ENCODE measurements at places on chromosomes 3 and 15. TPM values are rescaled to one million over a fixed set of nuclear protein-coding genes. Genes with fewer than 3 reads are reported as not detected.

- DNase-seq = no peak
Measured at GRCh38 chr3:81216192-81216591, 545.3 kb downstream of the GBE1 start.

SLC9C1 gene
- 0.33 TPM for polyA plus RNA-seq

- no peak for DNase-seq
Measured at GRCh38 chr3:142029052-142029642, 120.2 kb downstream of the TFDP2 start.

DNA sequence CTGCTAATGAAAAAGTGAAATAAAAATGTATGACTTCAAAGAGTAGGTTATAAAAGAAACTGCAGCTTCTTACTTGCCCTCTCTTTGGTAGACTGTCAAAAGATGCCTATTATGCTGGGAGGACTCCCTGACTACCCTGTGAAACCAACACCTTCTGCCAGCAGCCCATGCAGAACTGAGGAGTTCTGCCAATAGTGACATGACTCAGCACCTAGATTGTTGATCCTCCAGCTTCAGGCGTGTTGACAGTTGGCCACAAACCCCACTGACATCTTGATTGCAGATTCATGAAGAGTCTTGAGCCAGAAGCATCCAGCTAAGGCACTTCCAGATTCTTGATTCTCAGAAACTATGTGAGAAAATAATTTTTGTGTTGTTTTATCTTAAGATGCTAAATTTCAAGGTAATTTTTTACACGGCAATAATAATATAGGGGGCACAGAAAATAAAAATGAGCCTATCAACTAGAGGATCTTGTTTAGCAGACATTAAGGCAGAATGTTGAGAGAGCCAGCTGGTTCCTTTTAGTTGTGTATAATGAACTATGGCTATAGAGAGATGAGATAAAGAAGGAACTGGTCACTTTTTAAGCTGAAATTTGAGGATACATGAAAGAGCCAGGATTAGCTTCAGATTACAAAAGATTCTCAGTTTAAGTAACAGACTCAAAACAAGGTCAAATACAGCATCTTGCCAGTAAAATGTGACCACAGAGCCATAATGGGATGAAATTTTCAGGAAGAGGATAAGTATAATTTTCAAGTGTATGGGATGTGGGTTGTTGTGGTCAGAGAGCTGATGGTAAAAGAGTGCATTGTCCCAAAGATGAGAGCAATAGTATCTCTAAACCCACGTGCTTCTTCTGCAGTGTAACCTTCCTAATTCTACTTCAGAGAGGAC is 588.7 kb upstream of the CBLB start:
- DNase-seq = no peak

DNA sequence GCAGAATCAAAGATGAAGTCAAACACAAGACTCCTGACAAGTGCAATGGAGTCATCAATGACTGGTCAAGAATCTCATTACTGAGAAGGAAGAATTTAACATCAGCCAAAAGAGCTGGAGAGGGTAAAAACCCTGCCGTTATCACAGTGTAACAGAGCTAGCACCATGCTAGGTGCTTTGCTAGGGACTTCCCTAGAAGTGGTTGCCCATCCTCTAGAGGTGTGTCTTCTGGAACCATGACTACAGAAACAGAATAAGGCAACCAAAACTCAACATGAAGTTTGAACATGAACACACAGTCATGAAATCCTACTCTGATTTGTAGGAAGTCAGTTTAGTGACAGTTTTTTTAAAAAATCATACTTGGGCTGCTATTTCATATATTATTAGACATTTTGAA is 9.5 kb downstream of the ACAD11 start:
- DNase-seq = no peak

DNA sequence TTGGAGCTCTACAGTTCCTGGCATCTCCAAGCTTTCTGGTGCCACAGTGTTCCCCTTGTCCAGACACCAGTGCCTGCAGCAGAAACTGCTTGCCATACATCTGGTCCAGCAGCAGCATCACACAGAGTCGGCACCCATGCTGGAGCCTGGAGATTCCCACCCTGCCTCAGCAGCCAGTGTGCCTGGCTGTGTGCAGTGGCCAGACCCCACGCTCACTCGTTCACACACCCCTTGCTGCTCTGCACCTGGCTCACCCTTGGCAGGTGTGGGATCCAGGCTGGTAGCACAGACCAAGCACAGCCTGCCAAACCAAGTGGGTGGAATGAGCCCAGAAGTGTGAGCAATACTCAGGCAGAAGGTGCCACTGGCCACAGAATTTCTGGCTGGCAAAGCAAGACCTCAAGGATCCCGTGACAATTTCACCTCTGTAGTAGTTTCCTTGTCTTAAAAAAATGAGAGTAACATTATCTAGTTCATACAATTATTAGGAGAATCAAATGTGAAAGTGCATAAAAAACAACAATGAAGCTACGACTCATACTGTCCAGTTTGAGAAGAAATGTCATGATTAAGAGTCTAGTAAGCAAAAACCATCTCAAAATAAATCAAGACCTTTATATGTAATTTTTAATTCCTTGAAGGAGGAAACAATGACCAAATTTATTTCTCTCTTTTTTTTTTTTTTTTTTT is 22.9 kb upstream of the ZBED2 start:
- DNase-seq = no peak

DNA sequence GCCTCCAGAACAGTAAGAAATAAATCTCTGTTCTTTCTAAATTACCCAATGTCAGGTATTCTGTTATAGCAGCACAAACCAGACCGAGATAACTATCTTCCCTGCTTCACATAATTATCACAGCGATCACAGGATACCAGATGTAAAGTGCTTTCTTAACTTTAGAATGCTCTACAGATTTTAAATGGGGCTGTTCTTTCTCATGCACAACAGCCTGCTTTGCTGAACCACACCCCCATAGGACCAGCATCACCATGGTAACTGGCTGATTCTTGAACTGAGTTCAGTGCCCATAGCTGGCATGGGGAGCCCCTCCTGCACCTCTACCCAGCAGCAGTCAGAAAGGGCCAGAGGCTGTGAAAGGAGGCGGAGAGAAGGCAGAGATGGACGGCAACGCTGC is 7.8 kb downstream of the CD80 start:
- no peak for DNase-seq

- DNase-seq = no peak
Measured at GRCh38 chr3:53242155-53242554, 13.7 kb downstream of the TKT start.

DNA sequence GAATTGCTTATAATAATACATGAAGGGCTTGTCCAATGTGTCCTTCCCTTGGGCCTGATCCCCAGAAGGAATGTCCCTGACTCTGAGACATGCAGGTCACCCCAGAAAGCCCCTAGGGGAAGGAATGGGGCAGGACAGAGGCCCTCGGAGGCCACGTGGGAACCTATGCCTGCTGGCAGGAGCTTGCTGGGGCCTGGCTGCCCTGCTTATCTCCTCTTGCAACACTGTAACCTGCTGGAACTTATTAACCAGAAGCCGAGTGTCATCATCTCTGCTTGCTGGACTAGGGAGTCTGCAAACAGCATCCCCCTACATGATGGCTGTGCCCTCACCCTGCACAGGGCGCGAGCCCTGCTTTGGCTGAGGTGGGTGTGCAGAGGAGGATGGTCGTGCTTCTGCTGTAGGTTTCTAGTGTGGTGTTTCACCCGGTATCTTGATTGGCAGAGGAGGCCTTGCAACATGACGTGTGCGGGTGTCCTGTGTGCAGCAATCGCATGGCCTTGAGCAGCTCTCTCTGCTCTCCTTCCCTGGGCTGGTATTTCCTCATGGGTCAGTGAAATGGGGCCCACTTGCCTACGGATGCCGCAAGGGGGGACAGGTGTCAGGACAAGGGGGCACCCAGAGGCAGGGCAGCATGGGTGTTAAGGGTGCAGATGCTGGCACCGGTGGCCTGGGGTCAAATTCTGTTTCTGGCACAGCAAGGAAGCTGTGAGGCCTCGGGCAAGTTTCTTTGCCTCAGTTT is 5.0 kb downstream of the CHST13 start:
- DNase-seq = peak; percentile 95

- no peak for DNase-seq
Measured at GRCh38 chr3:189282741-189283140, 111.0 kb downstream of the TPRG1 start.

GRCh38 chr3:45417930-45418847 is 29.8 kb downstream of the LARS2 start:
- no peak for DNase-seq

ECE2 gene
- 1.4 TPM for polyA plus RNA-seq

TM6SF1 gene
- polyA plus RNA-seq = 1.4 TPM

SLC24A5 gene
- polyA plus RNA-seq = not detected

- DNase-seq = no peak
Measured at GRCh38 chr3:185874119-185874518, 49.3 kb upstream of the IGF2BP2 start.

DNA sequence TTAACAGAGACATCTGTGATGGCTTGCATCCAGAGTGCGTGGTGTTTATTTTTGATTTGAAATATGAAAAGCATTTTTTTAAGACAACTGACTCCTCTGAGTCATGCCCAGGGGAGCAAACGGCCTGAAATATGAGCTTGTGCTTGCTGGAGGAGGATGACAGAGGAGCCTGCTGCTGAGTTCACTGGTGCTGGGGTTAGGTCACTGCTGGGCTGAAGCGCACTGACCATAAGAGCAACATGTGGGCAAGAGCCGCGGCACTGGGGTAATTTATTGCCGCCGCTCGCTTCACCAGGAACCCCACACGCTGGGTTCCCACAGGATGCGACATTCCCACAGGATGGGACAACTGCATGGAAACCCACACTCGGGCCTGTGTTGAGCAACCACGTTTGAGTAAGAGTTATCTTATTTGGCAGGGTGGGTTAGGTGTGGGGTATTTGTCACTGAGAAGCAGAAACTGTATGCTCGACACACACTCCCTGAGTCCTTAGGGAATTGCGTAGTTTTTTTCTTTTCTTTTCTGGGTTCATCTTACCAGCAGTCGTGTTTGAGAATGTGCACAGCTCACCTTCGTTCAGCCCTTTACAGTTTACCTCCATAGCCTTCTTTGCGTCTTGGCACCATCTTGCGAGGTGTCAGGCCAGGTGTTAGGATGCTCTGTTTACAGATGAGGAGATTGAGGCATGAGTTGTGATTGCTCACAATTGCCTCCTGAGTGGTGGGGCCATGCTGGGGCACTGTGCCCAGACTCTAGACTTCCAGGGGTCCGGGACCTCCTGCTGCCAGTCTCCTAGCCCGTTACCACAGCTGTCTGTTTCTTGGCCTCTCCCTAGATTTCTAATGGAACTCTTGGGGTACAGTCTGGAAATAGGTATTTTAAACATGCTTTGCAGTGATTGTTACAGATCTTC is 60.4 kb downstream of the SMAD3 start:
- no peak for DNase-seq

GRCh38 chr15:87713475-87713879 is 543.1 kb downstream of the NTRK3 start:
- DNase-seq = no peak

DNA sequence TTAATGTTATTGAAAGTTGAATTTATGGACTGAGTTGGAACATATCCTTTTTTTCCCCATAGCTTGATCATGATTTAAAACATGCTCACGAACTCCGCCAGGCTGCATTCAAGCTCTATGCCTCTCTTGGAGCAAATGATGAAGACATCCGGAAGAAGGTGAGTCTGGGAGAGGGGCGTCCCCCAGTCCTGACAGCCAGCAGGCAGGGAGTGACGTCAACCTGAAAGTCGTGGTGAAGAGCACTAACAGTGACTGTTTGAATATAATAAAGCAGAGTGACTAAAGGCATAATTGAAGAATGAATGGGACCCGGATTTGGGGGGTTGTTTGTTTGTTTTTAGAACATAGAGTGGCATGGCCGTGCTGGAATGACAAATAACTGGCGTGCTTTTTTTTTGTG is 57.9 kb downstream of the ARMC8 start:
- DNase-seq = no peak

- DNase-seq = no peak
Measured at GRCh38 chr3:192106543-192106942, 620.8 kb downstream of the FGF12 start.

- no peak for DNase-seq
Measured at GRCh38 chr3:28777806-28778475, 429.3 kb upstream of the AZI2 start.

RAB27A gene
- 28.1 TPM for polyA plus RNA-seq

- DNase-seq = no peak
Measured at GRCh38 chr3:50123394-50124051, 31.6 kb upstream of the SEMA3F start.

- no peak for DNase-seq
Measured at GRCh38 chr15:80099241-80099640, 39.8 kb downstream of the ZFAND6 start.

- no peak for DNase-seq
Measured at GRCh38 chr15:25236861-25237155, 202.0 kb downstream of the UBE3A start.

- no peak for DNase-seq
Measured at GRCh38 chr3:143531101-143531500, 317.2 kb downstream of the SLC9A9 start.

- no peak for DNase-seq
Measured at GRCh38 chr15:55322467-55322866, 3.4 kb downstream of the PIGB start.

- no peak for DNase-seq
Measured at GRCh38 chr3:71121429-71122167, 461.9 kb downstream of the FOXP1 start.

MYZAP gene
- 17.5 TPM for polyA plus RNA-seq

DNA sequence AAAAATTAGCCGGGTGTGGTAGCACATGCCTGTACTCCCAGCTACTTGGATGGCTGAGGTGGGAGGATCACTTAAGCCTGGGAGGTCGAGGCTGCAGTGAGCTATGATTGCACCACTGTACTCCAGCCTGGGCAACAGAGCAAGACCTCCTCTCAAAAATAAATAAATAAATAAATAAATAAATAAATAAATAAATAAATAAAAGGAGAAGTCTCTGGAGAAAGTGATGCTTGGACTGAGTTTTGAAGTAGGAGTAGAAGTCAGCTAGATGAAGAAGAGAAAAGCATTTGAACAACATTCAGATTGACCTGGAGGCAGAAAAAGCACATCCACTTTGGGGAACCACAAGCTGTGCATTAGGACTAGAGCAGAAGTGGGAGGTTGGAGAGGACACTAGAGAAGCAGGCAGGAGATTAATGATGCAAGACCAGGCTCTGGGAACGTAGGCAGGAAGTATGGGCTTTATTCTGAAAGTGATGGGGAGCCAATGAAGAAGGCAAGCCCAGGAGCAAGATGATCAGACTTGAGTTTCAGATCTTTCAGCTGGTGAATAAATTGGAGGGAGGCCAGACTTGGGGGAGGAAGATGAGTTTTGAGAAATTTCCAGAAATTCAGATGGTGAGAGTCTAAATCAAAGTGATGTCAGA is 48.7 kb downstream of the KLHL6 start:
- DNase-seq = no peak

GAP43 gene
- 39.3 TPM for polyA plus RNA-seq

DNA sequence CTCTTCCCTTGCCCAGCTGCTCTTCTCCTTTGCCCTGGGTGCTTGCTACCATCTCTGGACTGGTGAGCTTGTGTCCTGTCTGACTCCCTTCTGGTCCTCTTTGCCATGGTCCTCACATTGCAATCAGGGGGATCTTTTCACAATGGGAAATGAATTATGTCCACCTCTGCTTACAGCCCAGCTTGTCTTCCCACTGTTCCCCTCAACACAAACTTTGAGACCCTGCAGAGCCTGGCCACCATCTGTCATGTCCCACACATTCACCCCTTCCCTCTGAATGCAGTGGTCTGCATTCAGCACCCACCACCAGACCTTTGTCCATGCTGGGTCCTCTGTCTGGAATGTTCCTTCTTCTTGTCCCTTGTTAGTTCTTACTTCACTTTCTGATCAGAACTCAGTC is 100.5 kb downstream of the ABHD5 start:
- no peak for DNase-seq

SHC4 gene
- polyA plus RNA-seq = 1.7 TPM
